ENCODE measurements at places on chromosomes 2 and 18.

DNA sequence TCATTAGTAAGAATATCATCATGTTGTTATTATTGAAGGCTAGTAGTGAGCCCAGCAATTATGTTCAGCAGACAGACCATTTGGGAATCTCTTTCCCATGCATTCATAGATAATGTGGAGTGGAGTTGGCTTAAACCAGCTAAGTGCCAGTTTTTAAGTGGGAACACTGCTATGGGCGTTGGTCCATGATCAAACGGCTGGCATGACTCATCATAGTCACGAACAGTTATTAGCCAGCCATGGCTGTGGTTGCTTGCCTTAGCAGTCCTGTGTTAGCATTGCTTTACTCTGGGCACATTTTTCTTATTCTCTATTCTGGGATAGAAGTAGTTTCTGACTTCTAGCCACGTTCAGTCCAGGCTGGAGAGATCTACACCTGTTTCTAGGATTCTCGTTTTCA is 17.7 kb downstream of the EIF4E2 start:
- no peak for DNase-seq

GRCh38 chr2:12064153-12064552 is 317.7 kb downstream of the LPIN1 start:
- no peak for DNase-seq

DNA sequence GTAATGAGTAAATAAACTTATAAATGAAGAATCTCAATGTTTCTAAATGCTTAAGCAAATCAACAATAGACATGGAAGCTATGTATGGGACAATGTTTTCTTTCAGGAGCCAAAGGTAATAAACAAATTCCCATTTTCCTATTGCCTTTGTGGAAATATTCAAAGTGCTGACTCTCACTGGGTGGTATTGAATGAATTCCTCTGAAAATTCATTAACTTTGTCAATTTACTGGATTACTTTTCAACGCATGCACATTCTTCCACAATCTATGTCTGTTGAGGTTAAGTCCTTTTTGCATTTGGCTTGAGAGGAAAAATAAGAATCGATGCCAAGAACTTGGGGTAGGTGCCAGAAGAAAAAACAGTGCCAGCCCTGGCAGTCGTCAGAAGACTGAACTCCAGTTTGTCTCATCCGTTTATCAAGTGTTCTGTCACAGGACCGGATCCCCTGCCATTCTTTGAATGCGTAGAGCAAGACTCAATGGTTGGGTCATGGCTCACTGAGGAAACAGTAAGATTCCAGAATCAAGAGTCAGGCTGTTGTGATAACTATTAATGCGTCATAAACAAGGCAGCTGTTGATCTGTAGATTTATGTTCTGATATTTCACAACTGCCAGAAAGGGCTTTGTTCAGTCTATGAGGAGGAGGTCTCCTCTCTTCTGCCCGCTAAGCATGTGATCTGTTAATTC is 133.3 kb downstream of the GFPT1 start:
- DNase-seq: no peak

GRCh38 chr2:12587729-12588522 is 128.8 kb upstream of the TRIB2 start:
- DNase-seq: no peak

GRCh38 chr2:238240757-238241711 is 1.2 kb upstream of the HES6 start:
- peak; percentile 28 for DNase-seq

DNA sequence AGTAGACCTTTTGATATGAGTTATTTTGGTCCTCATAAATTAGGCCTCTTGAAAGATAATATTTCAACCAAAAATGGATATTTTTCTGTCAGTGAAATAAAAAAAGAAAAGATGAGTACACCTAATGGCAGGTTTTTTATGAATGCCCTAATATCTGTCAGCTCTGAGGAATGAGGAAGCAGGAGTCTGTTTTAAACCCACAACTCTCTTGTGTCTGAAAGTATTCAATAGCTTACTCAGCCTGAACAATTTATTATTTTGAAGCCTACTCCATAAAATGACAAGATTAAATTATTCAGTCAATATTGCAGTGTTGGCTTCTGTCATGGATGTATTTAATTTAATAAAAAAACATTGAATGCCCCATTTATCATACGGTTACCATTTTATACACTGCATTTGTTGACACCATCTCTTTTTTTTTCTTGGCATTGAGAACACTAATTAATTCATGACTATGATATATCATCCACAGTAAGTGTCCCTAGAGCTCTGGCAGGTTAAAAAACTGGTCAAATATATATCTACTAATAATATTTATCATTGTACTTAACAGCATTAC is 548.2 kb downstream of the CBLN2 start:
- no peak for DNase-seq

DNA sequence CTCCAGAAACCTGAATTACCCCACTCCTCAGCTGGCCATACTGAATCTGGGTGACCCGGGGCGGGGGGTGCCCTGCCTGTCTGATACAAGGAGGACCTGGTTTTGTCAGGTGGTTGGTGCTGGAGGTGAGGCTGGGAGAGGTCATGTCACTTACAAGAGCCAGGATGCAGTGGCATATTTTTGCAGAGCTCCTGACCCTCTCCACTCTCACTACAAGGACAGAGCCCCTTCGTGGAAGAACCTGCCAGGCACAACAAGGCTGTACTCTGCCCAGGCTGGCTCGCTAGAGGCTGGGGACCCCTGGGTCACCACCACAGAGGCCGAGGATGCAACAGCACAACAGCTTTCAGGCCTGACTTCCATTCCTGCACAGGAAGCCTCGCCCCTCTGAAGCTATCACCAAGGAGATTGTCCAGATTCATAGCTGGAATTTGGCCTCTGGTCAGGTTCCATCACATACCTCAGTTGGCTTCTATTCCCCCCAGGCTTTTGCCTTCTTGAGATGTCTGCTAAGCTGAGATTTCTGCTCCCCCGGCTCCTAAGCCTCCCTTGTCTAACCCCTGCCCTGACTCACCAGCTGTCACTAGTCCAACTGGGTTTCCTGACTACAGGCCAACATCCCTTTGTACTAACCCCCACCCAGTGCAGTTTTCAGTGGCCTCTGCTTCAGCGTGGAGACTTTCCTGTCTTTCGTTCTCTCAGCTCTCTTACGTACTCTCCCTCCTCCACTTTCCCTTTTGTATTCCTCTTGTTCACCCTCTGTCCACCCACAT is 132.5 kb upstream of the EPAS1 start:
- no peak for DNase-seq

GRCh38 chr2:227460833-227461232 is 11.1 kb upstream of the AGFG1 start:
- DNase-seq: peak; percentile 32

GRCh38 chr2:160679686-160680085 is 186.1 kb upstream of the RBMS1 start:
- no peak for DNase-seq

DNA sequence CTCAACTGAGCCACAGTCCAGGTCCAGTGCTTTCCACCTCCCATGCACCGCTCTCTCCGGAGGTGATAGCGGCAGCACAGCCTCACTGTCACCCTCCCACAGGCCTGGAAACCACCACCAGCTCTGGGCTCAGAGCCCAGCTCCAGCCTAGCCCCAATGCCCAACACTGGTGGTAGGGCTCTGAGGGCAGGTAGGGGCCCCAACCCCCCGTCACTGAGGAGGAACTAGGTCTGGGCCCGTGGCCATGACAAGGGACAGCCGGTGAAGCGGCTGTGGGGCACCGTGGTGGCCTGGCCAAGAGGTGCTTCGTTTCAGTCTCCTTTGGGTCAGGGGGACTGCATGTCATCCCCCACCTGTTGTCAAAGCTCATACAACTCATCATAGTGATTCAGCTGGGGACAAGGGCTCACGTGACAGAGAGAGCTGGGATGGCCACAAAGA is 5.5 kb upstream of the TMEM214 start:
- no peak for DNase-seq
